ENCODE measurements at places on chromosomes 7 and 10. TPM values are rescaled to one million over a fixed set of nuclear protein-coding genes. Genes with fewer than 3 reads are reported as not detected.
A peak's percentile ranks its signal among the peaks of the same experiment; 100 is the strongest.

The MINPP1 gene
- 14.3 TPM for polyA plus RNA-seq

The EVX1 gene
- not detected for polyA plus RNA-seq

The SEC61G gene
- polyA plus RNA-seq = 426 TPM

The DDIT4 gene
- 59.6 TPM for polyA plus RNA-seq

The PAPOLB gene
- polyA plus RNA-seq = not detected

The FEZF1 gene
- polyA plus RNA-seq = not detected

The COBL gene
- not detected for polyA plus RNA-seq

The OPN1SW gene
- polyA plus RNA-seq = not detected

The MKRN1 gene
- 38.2 TPM for polyA plus RNA-seq

The CLEC2L gene
- polyA plus RNA-seq = not detected

- DNase-seq = no peak
- peaks cover 8% of the 10 kb centered on the region for H3K27me3 ChIP-seq
- no peaks in the 10 kb centered on the region for H3K4me1 ChIP-seq
- H3K4me3 ChIP-seq = no peak overlapping the region
- H3K27ac ChIP-seq = no peak overlapping the region
Observed at GRCh38 chr7:156932006-156932405, 17.5 kb upstream of the NOM1 start.

DNA sequence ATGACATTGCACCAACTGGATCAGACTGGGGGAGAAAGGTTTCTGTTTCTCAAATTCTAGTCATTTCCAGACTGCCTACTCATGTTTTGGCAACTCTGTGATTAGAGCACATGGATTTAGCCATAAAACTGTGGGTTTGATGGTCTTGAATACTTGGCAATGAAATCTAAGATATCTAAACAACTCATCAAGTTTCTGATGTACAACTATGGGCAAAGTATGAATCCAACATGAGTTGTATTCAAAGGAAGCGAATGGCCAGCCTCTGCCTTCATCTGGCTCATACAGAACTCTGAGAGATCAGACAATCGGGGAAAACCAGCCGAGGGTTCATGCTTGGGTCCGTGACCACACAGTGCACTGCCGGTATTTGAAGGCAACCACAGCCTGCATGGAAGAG is 144.3 kb downstream of the ADAM12 start:
- H3K4me1 ChIP-seq = peaks cover 19% of the 10 kb centered on the region
- DNase-seq = peak; percentile 95
- H3K27ac ChIP-seq = no peak overlapping the region
- no peak overlapping the region for H3K4me3 ChIP-seq

GRCh38 chr7:142628945-142629344 is 120.3 kb upstream of the PRSS1 start:
- no peak overlapping the region for H3K27ac ChIP-seq
- no peaks in the 10 kb centered on the region for H3K36me3 ChIP-seq
- DNase-seq = no peak
- H3K27me3 ChIP-seq = no peaks in the 10 kb centered on the region
- H3K4me1 ChIP-seq = peaks cover 3% of the 10 kb centered on the region

DNA sequence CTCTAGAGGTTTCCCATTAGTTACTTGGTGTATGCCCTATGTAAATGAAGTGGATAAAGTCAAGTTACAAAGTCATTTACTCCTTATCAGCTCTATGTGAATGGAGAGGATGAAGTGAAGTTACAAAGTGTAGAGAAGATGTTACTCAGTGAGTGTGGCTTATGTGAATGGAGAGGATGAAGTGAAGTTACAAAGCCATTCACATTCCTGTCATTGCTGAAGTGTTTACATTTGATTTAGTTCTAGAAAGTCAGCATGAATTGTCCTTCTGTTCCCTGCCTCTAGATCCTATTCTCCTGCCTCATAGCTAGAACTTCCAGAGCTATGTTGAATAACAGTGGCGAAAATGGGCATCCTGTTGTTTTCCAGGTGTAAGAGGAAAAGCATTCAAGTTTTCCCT is 880.1 kb downstream of the DNAJB9 start:
- H3K4me3 ChIP-seq = no peak overlapping the region
- no peaks in the 10 kb centered on the region for H3K4me1 ChIP-seq
- H3K27me3 ChIP-seq = no peaks in the 10 kb centered on the region
- no peak overlapping the region for H3K27ac ChIP-seq

DNA sequence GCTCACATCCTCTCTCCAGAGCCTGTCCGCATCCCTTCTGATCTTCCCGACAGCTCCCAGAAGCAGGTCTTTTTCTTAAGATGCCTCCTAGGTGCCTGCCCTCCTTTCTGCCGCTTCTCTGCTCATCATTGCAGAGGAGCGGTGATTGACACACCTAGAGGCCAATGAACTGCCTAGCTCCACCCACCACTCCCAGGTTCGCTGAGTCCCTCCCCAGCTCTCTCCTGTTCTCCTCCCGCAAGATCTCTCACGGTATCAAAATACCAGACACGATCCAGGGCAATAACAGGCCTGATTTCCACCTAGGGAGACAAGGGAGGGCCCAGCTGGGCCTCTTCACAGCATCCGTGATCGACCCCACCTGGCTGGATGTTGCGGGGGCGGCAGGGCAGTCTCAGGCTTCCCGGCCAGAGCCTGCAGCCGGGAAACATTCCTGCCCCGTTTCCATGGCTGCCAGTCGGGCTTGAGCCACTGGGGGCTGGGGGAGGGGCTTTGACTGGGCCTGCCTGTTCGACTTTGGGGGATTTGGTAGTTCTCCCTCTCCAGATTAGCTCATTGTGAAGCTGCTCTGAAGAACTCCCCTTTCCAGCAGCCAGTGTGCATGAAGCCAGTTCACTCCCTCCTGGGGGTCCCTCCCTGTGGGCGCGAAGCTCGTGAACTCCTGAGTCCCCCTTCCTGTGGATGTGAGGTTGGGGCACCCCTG is 373.5 kb downstream of the RPS24 start:
- no peak overlapping the region for H3K27ac ChIP-seq
- H3K4me3 ChIP-seq = peak overlapping the region; percentile 40
- DNase-seq = peak; percentile 93
- peaks cover 7% of the 10 kb centered on the region for H3K4me1 ChIP-seq
- H3K36me3 ChIP-seq = no peaks in the 10 kb centered on the region

GRCh38 chr7:85897967-85898366 is 711.1 kb upstream of the SEMA3D start:
- no peak overlapping the region for H3K27ac ChIP-seq
- H3K36me3 ChIP-seq = no peaks in the 10 kb centered on the region
- H3K4me1 ChIP-seq = no peaks in the 10 kb centered on the region
- DNase-seq = no peak
- no peaks in the 10 kb centered on the region for H3K27me3 ChIP-seq

GRCh38 chr7:50679218-50680007 is 103.3 kb downstream of the GRB10 start:
- H3K27me3 ChIP-seq = no peaks in the 10 kb centered on the region
- DNase-seq = peak; percentile 43
- peaks cover under 1% of the 10 kb centered on the region for H3K36me3 ChIP-seq
- no peak overlapping the region for H3K4me3 ChIP-seq
- peaks cover 3% of the 10 kb centered on the region for H3K4me1 ChIP-seq

- H3K4me3 ChIP-seq = no peak overlapping the region
- H3K36me3 ChIP-seq = no peaks in the 10 kb centered on the region
- peaks cover 34% of the 10 kb centered on the region for H3K4me1 ChIP-seq
- H3K27me3 ChIP-seq = no peaks in the 10 kb centered on the region
- H3K27ac ChIP-seq = no peak overlapping the region
Observed at GRCh38 chr10:74875966-74876365, 49.6 kb downstream of the KAT6B start.

DNA sequence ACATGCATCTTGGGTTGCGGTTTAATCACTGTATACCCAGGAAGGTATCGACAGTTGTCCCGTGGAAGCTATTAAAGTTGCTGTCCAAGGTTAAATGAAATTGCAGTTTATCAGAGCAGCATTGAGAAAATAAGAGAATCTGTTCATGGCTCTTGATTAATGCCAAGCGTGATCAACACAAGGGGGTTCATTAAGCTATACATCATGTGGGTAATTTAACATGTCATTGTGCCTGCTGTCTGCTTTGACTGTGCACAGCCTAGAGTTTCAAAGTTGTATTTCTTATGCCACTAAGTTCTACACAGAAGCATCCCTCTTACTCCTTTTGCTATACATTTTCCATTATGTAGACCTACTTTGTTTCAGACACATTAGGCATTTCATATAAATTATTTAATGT is 74.8 kb upstream of the SP8 start:
- no peak for DNase-seq
- no peaks in the 10 kb centered on the region for H3K27me3 ChIP-seq
- H3K4me1 ChIP-seq = no peaks in the 10 kb centered on the region
- H3K4me3 ChIP-seq = no peak overlapping the region

GRCh38 chr10:90939116-90939515 is 18.2 kb upstream of the ANKRD1 start:
- H3K4me1 ChIP-seq = peaks cover 8% of the 10 kb centered on the region
- H3K36me3 ChIP-seq = no peaks in the 10 kb centered on the region
- no peaks in the 10 kb centered on the region for H3K27me3 ChIP-seq
- H3K4me3 ChIP-seq = no peak overlapping the region
- DNase-seq = no peak
- no peak overlapping the region for H3K27ac ChIP-seq

- no peaks in the 10 kb centered on the region for H3K27me3 ChIP-seq
- peak overlapping the region; percentile 73 for H3K4me3 ChIP-seq
- peak; percentile 31 for DNase-seq
- H3K36me3 ChIP-seq = no peaks in the 10 kb centered on the region
- peak overlapping the region; percentile 31 for H3K27ac ChIP-seq
Observed at GRCh38 chr7:23530405-23530804, 1.4 kb downstream of the TRA2A start.

DNA sequence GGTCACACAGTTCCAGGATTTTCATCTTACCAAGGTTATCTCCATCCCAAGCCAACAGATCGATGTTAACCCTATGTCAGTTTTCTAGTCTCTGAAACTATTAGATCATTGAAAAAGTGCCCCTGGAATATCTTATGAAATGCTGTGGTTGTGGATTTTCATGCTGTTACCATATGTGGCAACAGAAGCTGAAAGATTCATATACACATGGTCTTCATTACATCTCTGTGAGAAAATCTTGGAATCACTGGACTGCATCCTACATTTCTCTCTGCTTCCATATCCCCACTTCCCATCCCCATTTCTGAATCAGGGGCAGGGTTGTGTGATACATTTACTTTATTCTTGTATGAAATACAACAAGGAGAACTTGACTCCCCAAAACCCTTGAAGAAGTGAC is 146.1 kb downstream of the SLC16A9 start:
- H3K27me3 ChIP-seq = no peaks in the 10 kb centered on the region
- H3K27ac ChIP-seq = no peak overlapping the region
- peaks cover 3% of the 10 kb centered on the region for H3K4me1 ChIP-seq
- no peaks in the 10 kb centered on the region for H3K36me3 ChIP-seq

DNA sequence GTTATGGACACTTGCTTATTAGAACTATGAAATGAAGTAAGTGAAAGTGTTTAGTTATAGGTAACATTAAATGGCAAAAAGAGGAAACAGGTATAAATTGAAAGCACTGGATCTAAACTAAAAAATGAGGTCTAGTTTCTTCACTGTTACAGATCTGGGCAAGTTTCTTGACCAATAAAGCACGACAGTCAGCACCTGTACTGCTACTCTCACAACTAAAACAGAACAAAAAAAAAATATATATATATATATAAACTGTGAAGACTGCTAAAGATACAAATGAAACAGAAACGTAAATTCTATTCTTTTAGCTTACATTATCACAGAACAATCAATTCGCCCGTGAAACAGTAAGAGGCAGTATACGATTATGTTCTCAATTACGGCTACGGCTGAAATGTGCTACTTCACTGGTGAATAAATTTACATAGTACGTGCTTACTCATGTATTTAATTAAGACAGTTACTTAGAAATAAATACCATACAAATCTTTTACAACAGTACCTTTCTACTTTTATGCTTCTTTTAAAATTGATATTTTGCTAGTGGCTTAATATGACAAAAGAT is 4.2 kb downstream of the AHR start:
- H3K36me3 ChIP-seq = no peaks in the 10 kb centered on the region
- DNase-seq = peak; percentile 18
- peaks cover 15% of the 10 kb centered on the region for H3K4me1 ChIP-seq
- H3K27ac ChIP-seq = no peak overlapping the region
- H3K4me3 ChIP-seq = no peak overlapping the region

- DNase-seq = no peak
- H3K4me3 ChIP-seq = no peak overlapping the region
- H3K36me3 ChIP-seq = 0 out of 2 replicates have a peak, but pooled peaks cover 1% of the 10 kb centered on the region
- H3K4me1 ChIP-seq = peaks cover 9% of the 10 kb centered on the region
- H3K27ac ChIP-seq = no peak overlapping the region
Observed at GRCh38 chr7:127780489-127780888, 128.5 kb downstream of the SND1 start.

DNA sequence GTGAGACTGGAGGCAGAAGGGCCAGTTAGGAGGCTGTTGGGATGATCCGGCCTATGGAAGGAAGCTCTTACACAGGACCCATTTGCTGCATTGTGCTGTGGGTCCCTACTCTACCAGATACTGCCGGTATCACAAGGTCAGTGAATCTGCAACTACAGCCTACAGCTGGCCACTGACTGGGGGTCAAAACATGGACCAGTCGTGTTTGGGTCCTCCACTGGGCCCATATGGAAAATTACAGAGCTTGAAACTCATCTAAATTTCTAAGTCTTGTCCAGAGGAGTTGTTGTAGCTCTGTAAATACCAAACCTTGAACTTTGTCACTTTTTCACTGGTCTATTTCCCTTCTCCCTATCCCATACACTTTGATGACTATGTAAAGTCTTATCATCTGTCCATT is 5.6 kb upstream of the NUP205 start:
- H3K4me1 ChIP-seq = no peaks in the 10 kb centered on the region
- no peak overlapping the region for H3K27ac ChIP-seq
- no peak for DNase-seq
- peaks cover 6% of the 10 kb centered on the region for H3K27me3 ChIP-seq
- H3K36me3 ChIP-seq = no peaks in the 10 kb centered on the region

Measured in IMR-90 (cell line).